NCI-H187 treated with DMSO at 0.1 percent for 48 hours (cell line): ENCODE measurements at places on chromosomes 2 and 18.

DNA sequence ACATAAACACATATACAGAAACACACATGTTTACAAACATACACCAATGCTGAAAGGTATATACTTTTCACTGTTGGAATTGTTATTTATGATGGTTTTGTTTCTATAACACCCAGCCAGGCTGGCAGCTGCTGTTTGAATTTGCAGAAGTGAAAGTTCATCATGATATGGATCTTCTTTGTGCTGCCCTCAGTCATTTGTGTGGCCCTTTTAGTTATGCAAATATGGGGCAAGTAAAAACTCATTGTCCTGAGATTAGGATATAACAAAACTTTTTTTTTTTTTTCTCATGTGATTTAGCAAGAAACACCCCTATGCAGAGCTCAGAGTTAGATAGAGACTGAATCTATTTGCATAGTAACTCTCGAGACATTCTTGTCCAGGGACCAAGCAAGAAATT is 714.1 kb downstream of the KCNJ3 start:
- no peak for DNase-seq

- DNase-seq = no peak
These were observed 29.1 kb downstream of the DRC1 start for GRCh38 chr2:26430826-26431225.

DNA sequence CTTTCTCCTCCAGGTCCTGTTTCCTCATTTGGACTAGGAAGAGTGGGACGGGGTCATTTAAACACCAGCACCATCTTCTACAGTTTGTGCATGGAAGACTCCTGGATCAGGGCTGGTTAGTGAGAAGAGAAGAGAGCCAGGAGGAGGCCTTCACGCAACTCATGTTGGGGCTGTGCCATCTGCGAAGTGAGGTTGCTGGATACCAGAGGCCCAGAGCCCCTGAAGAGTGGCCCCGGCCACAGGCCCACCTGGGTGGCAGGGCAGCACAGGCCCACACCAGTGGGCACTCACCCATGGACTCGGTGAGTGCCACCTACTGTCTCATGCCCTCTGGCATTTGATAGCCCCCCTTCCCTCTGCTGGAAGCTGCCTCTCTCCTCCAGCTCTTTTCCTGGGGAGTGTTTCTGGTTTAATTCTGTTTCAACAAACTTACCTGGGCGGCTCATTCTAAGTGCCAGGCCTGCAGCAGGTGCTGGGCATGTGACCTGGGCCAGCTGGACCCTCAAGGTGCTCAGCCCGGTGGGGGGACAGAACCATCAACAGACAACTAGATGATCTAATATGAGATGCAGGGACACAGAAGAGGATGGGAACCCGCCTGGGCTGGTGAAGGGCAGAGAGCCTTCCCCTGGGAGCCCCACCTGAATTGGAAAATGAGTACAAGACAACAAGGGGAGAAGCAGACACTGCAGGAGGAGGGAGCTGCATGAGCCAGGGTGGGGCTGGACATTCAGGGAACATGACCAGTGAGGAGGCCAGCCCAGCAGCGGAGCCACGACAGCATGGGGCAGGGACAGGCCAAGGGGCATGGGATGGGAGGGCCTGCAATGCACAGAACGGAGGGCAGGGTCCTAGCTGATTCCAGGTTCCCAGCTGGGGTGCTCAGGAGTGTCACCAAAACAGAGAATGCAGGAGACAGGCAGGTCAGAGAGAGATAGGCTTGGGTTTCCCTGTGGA is 70.6 kb downstream of the MARCO start:
- no peak for DNase-seq

GRCh38 chr2:30276455-30276911 is 45.1 kb downstream of the LBH start:
- DNase-seq = no peak

DNA sequence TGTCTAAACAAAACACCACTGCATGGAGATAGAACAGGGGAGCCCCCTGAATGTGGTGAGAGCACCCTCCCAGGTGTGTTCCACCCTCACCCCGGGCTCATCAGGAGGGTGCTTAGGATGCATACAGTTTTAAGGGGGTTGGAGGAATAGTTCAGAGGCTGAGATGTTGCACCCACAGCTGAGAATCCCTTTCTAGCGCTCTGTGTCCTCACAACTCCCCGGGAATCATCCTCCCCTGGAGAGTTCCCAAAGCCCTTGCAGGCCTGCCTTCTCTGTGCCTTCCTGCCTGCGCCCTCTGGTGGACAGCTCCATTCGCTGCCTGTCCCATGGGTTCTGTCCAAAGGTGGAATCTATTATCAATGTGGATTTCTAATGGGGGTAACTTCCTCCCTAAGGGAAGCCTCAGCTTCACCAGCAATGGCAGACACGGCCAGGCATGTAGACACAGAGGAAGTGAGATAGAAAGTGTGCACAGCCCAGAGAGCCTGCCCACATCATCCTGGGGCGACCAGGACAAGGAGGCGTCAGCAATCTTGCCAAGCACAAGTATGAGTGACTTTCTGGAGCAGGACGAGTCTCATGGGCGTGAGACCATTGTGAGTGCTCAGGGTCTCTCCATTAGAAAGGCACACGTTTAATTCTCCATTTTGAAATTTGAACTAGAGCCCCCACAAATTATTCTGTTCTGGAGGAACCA is 1.2 kb upstream of the UGT1A5 start:
- DNase-seq = peak; percentile 10
